NCI-H187 (cell line): ENCODE measurements at places on chromosomes 13 and 19.

DNA sequence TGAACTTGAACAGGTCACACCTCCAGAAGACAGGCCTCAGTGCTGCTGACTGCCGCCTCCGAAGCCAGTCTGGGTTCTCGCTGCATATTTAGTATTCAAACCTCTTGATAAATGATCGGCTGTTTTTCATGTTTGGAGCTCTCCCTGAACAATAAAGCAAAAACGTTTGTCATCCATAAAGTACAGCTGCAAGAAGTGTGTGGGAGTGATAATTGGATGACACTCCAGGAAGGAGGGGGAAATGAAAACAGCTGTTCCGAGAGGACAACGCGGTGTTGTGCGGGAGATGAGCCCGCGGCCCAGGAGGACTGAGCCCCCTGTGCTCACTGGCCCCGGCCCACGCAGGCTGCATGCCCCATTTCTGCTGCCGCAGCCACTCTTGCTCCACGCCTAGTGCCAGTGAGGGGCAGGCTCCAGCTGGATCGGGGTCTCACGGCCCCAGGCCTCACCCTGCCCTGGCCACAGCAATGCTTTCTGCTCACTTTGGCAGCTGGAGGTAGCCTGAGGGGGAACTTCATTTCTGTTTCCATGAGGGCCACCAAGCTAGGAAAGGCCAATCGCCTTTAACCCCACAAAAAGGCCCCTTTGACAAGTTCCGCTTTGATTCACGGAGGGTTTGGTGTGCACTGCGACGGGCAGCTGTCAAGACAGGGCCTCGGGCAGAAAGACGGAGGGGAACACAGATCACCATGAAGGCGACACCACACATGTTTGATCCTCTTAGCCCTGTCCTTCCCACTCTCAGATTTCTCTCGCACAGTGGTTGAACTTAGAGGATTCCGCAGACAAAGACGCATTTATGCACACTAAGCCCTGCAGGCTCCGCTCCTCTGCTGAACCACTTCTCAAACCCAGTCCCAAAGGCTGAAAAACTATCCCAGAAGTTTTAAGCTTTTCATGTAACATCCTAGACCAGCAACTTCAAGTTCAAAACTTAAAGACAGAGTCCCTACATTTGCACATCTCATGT, 537.6 kb downstream of the EFNB2 start:
- DNase-seq = no peak

GRCh38 chr19:29121684-29122083, 91.3 kb downstream of the UQCRFS1 start:
- no peak for DNase-seq

DNA sequence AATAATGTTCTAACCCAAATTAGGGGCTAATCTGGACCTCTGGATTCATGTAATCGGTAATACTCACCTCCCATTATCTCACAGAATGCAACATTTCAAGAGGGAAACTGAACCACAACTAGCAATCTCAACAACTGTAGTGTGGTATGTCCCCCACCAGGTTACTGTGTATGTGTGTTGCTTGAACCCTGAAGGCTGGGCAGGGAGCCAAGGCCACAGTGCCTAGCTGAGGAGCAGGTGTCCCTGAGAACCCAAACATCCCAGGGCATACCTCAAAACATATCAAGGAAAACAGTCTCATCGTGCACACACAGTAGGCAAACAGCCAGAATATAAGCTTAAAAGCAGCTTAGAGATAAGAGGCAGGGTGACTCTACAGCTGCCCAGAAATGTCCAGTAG, 20.5 kb upstream of the NEK3 start:
- DNase-seq = no peak

- DNase-seq = no peak
These were observed 2318.0 kb downstream of the PCDH9 start for GRCh38 chr13:64912141-64912540.
